Activated gamma-delta T cell treated with Interleukin-2 at 50 U/mL for 16 hours (primary cell): ENCODE measurements at places on chromosomes 16 and 17.

DNA sequence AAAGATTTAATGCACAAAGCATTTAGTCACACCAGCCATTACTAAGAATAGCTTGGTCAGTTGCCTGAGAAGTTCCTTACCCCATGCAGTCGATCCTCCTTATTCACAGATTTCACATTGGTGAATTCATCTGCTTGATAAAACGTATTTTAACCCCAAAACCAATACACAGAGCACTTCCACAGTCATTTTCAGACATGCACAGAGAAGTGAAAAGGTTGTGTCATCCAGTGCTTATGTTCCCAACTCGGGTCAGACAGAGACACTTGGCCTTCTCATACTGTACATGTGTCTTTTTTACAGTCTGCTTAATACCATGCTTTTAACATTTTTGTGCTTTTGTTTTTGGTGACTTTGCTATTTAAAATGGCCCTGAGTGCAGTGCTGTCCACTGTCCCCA lies 219.7 kb downstream of the SPECC1 start:
- DNase-seq: no peak

GRCh38 chr17:6162216-6162615 lies 92.0 kb downstream of the WSCD1 start:
- no peak for DNase-seq

GRCh38 chr16:79597277-79598062 lies 3.1 kb downstream of the MAF start:
- no peak for DNase-seq

GRCh38 chr16:10885246-10885645 lies 8.2 kb downstream of the CIITA start:
- DNase-seq: no peak

- no peak for DNase-seq
These were observed 15.1 kb downstream of the SSH2 start for GRCh38 chr17:29914819-29915537.

- DNase-seq: no peak
These were observed 4.3 kb upstream of the SEZ6 start for GRCh38 chr17:29010129-29010528.

- no peak for DNase-seq
These were observed 978.6 kb downstream of the CDH8 start for GRCh38 chr16:61057635-61058034.

DNA sequence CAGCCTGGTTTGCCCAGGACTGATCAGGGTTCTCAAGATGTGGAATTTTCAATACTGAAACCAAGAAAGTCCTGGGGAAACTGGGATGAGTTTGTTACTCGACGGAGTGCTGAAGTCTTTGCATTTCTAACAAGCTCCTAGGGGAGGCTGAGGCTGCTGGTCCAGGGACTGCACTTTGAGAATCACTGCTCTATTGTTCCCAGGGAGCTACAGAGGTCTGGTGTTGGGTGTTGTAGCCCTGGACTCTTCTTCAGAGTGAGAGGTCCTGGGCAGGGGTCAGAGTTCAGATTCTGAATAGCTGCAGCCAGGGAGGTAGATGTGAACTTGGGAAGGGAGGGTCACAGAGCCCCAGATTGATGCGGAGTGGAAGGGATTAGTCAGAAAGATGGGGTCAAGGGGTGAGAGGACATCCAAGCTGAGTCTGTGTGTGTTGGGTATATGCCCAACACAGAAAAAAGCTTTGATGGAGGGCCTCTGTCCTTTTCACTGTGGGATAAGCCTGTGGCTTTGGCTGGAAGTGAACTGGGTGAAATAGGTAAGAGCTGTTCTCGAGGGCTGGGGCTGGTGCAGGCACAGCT lies 14.1 kb downstream of the TMEM238L start:
- DNase-seq: no peak

DNA sequence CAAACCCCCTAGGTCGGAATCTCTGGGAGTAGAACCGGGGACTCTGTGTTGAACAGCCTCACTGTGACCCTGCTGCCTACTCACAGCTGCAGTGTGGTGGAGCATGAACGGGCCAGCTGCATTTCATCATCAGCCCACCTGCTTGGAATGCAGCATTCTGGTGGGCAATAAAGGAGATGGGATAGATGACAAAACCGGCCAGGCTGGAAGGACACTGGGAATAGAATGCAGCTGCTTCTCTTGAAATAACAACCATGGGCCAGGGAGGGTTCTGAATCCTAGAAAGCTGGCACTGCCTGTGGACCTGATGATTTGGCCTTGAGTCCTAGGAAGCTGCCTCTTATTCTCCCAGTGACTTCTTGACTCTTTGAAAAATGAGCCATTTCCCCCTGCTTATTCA lies 23.5 kb downstream of the CFAP97D1 start:
- DNase-seq: no peak

GRCh38 chr17:3727041-3727440 lies 3.3 kb downstream of the HASPIN start:
- DNase-seq: no peak

- no peak for DNase-seq
These were observed 213.2 kb downstream of the PMP22 start for GRCh38 chr17:15051933-15052332.

DNA sequence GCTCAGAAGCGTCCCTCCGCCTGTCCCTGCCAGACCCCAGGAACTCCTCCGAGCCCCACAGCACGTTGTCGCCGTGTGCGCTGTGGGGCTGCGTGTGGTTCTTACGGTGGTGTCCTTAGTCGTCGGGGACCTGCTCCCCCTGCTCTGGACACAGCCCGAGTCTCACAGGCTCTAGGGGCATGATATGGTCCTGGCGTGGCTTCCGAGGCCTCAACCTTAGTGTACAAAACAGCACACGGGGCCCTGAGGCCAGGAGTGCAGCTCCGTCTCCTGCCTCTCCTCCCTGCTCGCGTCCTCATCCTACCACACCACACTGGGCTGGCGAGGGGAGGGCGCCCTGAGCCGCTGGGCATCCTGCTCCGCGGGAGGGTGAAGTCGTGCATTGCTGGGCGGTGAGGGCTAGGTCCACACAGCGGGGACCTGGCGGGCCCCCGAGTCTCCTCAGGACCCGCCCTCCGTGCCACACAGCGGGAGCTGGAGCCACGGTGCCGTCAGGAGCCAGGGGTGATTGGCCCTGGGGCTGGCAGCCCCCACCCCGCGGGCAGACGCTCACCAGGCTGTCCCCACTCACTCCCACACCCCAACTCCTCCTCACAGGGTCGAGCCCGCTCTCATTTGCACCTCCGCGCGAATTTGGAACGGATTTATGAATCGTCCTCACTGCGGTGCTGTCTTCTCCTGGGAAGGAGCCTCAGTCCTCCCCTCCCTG lies 1.2 kb upstream of the MAFG start:
- DNase-seq: no peak
